ENCODE measurements at places on chromosomes 6 and 20.

- DNase-seq = no peak
These were observed 1.7 kb upstream of the FBXO5 start for GRCh38 chr6:152984513-152984872.

- DNase-seq = peak; percentile 70
These were observed 35.2 kb upstream of the HLA-G start for GRCh38 chr6:29792123-29793035.

DNA sequence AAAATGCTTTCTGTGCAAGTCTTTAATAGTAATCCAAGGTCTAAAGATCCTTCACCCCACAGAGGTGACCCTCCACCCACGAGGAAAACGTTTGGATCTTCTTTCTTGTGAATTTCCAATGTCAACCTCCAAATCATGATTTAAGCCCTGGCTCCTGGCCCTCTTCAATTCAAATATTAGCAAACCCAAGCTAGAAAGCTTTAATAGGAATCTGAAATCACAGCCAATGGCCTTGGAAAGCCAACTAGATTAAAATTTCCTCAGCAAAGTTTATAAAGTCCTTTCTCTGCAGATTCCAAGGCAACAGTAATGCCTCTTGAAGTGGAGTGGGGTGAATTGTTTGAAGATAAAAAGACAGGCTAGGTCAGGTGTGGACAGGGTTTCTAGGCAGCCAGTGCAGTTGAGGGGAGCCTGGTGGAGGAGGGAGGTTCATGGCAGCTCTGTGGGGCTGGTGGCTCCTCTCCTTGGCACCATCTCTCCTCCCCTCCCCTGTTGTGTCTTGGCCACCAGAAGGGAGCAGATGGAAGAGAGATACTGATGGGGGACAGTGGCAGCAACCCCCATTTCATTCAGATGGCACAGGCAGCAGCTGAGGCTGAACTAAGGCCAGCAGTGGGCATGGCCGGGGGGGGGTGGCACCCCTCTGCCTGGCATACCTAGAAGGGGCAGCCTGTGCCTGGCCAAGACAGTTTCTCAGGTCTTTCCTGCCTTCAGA lies 12.0 kb upstream of the UQCC2 start:
- no peak for DNase-seq

DNA sequence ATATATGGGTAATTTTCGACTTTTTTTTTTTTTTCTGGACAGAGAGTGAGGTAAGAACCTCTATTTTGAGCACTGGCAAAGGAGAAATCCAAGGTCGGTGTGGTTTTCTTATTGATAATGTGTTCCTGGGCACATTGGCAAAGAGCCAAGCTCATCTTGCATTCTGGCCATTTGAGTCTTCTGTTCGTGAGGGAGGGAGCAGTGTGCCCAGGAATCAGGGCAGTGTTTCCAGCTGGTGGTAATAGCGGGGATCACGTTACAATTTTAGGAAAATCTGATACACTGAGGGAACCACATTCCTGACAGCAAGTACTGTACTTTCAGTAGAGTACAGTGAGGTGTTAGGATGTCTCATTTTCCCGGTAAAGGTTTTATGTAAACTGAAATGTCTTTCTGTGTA lies 442.3 kb upstream of the MAP3K7 start:
- no peak for DNase-seq

- no peak for DNase-seq
These were observed 113.0 kb upstream of the SLC22A23 start for GRCh38 chr6:3569816-3570215.

- DNase-seq = no peak
These were observed 6.3 kb upstream of the PARD6B start for GRCh38 chr20:50724851-50725723.

- DNase-seq = no peak
These were observed 99.1 kb downstream of the ARID1B start for GRCh38 chr6:156876302-156876701.
